CD4-positive, alpha-beta T cell treated with Interleukin-10 for 1 hour (primary cell): ENCODE measurements at places on chromosomes 7 and 10.
A peak's percentile ranks its signal among the peaks of the same experiment; 100 is the strongest.

DNA sequence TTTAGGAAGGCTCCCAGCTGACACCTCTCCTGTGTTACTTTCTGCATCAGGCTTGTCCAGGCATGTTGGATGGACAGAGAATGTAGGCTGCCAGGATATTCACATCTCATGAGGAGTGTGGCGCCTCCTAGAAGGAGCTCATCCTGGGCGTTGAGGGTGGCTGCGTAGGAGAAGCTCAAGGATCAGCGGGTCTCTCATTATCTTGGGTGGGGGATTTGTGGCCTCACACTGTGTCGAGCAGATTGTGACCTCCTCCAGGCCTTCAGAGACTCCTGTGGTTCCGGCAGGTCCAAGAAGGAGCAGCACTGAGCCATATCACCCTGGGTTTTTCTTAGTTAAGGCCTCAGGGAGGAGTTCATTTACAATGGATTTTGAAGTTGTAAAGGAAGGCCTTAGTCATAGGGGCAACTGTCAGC, 8.7 kb upstream of the COBL start:
- no peak for DNase-seq

GRCh38 chr10:112775892-112776674, 174.0 kb upstream of the TCF7L2 start:
- no peak for DNase-seq

DNA sequence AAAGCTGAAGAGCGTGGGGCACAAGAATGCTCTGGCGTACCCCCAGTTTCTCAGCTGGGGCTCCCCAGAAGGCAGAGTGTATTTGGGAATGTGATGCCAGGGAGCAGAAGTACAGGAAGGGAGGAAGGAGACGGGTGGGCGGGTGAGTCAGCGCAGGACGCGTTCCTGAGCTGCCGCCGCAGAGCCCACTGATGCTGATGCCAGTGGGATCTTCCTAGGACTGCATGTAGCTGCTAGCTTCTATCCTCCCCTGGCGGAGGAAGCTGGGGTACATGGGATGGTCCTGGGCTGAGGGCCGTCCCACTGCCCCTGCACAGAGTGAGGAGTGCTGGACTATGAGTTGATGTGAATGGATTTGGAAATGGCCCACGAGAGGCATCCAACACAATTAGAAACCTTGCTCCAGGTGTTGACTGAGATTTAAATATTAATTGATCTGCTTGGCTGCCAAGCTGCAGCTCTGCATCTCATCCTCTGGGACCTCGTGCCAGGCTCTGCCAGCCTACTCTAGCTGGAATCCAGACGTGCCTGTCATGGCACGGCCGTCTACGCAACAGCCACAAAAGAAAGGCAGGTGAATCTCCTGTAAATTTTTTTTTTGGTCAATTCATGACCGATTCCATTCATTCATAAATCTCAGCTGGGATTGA, 66.2 kb upstream of the RHEB start:
- no peak for DNase-seq

DNA sequence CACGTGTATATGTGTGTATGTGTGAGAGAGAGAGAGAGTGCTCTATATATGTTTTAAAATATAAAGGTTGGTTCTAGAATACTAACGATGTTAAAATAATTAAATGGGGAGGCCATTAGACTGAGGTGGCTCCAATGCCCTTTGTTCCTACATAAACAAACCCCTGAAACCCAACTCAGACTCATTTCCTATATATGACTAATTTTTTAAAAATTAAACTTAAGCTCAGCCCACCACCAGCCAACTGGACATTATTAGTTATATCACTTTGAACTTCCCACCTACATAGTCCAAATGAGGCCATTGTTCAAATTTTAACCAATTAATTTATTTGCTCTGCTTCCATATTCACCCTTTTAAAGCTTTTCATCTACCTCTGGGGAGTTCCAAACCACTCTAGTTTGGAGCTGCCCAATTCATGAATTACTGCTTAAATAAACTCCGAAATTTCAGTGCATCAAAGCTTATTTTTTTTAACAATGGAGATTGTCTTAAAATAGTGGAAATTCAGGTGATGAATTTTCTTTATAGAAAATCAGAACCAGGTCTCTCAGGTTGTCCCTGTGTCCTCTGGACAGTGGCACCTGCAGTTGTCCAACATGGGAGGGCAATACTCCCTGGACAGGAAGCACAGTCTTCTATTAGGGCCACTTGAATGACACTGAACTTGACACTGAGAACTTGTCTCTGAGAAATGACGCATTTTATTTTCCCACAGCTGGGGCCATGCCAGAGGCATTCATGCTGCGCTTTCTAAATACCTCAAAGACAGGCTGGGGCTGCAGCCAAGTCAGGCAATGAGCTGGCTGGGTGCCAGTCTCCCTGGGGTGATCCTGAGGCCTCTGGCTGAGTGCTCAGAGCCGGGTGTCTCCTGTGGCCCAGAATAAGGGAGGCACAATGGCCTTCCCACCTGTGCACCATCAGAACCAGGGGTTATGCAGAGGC, 109.5 kb upstream of the TMEM72 start:
- DNase-seq, result no peak

- DNase-seq, result no peak
Measured at GRCh38 chr7:29304756-29305155, 110.2 kb downstream of the CHN2 start.

DNA sequence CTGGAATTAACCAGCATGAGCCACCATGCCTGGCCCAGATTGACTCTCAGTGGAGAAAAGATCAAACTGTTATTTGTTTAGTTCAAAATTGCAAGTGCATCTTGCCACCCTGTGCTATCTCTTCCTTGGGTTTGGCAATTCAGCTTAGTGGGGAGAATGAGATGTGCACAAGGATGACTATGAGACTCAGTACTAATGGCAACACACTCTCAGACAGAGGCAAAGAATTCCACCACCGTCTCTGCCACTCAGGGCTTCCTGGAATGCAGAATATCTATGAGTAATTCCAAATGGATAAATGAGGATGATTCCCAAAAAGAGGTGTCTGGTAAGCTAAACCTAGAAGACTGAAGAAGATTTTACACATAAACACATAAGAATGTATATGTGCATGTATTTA, 525.8 kb downstream of the NRG3 start:
- DNase-seq, result no peak

GRCh38 chr10:121624836-121625486, 26.7 kb upstream of the FGFR2 start:
- no peak for DNase-seq

- DNase-seq, result no peak
Measured at GRCh38 chr7:133023370-133024071, 58.4 kb downstream of the CHCHD3 start.

GRCh38 chr10:120962756-120963593, 111.8 kb downstream of the WDR11 start:
- DNase-seq, result no peak

DNA sequence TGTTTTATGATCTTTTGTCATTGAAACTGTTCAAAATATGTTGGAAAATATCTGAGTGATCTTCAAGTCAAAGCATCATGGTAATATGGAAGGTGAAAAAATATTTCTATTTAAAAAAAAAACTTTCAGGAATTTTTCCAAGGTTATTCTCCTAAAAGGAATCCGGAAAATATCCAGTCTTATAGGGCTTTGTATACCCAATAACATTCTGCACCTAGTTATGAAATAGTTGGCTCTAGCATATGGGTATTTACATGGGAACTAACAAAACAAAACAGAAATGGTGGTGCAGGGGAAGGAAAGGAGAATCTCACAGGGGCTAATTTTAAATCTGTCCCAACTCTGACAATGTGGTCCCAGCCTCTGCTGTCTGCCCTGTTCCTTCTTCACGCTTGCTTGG, 167.1 kb upstream of the RHEB start:
- DNase-seq, result no peak

DNA sequence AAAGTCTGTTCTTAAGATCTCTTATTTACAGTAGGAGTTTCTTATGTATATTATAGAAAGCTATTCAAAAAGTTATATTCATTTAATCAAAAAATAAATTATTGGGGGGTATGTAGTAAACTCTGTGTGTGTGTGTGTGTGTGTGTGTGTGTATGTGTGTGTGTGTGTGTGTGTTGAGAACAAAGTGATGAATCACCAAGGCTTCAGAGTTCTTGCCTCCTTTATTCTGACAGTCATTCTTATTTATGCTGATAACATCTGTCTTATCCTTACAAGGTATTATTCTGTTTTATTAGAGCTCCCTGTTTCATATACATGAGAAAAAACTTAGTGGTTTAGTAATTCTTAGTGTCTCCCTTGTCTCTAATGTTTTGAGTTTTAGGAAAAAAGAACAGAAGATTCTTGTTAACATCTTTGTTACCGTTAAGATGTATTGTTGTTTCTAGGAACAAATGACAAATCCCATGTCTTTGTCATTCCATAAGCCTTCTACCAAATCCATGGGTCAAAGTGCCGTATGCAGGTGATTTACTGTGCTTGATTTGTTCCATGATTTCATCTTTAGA, 424.0 kb downstream of the EXOC4 start:
- no peak for DNase-seq

DNA sequence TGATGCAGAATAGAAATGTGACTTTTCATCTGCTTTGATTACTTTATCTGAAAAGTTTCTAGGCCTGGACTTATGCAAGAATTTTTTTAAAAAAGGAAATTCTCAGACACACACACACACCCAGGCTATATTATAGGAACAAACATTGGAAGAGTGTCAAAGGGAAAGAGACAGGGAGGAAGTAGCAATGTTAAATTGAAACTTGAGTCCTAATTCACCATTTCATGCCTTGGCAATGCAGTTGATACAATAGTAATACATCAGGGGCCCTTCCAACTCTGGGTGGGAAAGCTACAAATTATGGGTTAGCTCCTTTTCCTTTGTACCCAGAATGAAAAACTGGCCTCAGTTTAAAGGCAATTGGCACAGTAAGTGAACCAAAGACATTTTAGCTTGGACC, 258.0 kb upstream of the LYZL1 start:
- DNase-seq, result no peak

DNA sequence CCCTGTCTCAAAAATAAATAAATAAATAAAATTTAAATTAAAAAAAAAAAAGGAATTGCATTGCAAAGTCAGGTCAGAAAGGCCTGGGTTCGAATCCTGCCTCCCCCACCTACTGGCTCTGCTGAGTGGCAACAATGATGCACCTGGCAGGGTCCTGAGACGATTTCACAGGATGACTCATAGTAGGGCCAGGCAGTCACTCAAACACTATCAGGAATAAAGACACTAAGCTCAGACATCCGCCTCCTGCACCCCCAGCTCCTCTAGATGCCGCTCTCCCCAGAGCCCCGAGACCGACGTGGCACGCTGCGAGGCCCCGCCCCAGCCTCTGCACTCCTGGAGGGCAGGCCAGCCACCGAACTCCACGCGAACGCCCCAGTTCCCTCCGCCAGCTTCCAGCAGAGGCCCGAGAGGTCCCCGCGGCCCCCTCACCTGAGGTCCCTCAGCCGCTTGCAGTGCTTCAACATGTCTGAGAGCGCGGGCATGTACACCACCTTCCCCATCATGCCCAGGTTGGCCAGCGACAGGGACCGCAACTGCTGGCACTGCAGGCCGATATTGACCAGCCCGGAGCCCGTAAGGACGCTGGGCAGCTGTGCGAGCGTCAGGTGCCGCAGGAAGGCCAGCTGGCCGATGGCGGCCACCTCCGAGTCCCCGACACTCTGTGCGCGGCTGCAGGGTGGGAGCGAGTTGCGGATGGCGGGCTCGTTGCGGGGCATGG, 76.6 kb upstream of the TNRC18 start:
- no peak for DNase-seq

DNA sequence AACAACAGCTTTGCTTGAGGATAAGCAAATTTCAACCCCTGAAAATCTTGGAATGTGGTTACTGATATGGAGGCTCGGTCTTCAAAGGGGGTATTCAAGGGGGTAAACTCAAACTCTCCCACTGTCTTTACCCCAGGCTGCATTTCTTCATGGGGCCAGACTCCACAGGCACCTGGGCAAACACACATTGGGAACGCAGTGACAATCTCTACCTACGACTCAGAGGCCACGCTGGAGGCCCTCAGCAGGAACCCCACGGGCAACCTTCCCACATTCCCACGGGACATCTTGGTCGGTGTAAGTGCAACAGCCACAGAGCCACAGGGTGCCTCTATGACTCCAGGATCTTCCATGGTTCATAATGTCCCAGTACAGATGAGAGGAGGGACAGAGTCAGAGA, 2.2 kb upstream of the INSIG1 start:
- no peak for DNase-seq

DNA sequence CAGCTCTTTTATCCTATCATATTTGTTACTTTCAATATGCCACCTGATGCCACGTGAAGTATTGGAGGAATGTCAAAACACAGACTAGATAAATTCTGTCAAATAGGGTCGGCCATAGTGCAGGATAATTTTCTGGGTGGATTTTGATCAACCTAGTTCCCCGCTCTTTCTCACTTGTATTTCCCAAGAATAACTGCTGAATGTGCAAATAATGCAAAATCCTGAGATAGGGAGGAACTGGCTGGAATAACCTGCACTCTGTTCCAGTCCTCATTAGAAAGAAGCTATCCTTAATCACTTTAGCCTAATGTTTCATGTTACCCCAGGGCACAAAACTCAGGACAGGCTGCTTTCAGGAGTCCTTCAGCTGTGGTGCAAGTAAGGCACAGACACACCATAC, 33.9 kb downstream of the ZWINT start:
- no peak for DNase-seq

- no peak for DNase-seq
Measured at GRCh38 chr7:51014811-51015210, 232.1 kb upstream of the GRB10 start.

DNA sequence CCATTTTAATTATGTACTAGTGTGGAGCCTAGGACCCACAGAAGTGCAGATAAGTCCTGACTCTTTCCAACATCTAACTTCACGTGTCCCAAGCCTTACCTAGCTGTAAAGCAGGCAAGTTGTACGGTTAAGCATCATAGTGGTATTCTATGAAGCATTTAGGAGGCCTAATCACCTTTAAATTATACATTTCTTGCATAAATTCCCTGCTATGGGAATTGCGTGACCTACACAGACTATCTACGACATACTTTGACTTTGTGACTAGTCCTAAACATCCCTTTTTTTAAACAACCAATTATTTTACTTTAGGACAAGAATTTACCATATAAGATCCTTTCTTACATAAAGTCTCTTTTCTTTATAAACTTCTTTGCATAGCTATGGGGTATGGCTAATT, 37.7 kb upstream of the LRGUK start:
- no peak for DNase-seq

DNA sequence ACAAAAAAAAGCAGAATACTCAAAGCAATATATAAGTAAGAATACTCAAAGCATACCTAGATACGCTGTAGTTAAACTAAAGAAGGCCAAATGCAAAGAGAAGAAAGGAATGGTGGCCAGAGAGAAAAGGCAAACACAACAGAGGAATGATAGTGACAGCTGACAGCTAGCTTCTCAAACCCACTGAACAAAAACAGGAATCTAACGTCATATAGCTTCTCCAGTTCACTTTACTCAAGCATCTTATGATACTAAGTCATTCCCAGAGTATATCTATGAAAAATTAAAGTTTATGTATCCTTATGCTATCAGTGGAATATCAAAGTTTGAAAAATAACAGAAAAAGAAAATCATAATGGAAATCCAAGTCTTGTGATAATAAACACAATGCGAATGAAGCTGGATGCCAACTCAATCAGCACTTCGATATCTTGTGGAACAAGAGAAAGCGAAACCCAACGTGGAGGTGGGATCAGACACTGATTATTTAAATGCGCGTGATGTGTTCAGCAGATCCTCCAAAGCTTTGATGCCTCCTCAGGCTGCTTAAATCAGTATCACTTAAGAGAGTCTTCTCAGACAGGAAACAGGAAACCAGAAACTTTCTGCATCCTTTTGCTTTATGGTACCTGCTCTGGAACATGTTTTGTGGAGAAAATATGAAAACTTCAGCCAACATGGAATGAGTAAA, 102.8 kb downstream of the PIP4K2A start:
- peak; percentile 88 for DNase-seq
